ENCODE measurements at places on chromosomes 5 and 9. TPM values are rescaled to one million over a fixed set of nuclear protein-coding genes. Genes with fewer than 3 reads are reported as not detected.

The AJM1 gene
- 4.0 TPM for total RNA-seq

The C9orf153 gene
- 0.98 TPM for total RNA-seq

The MCTP1 gene
- total RNA-seq: 1.3 TPM

The TNC gene
- total RNA-seq: 364 TPM

The TMEM252 gene
- not detected for total RNA-seq

The TBC1D13 gene
- 17.8 TPM for total RNA-seq

The PPIC gene
- total RNA-seq: 77.2 TPM

The ELOVL7 gene
- total RNA-seq: not detected

The LIX1 gene
- total RNA-seq: not detected

The NMRK1 gene
- 25.4 TPM for total RNA-seq

The COL27A1 gene
- total RNA-seq: 12.7 TPM

The ESM1 gene
- 54.3 TPM for total RNA-seq

The KCNIP1 gene
- not detected for total RNA-seq

The LCP2 gene
- not detected for total RNA-seq

The SPOCK1 gene
- 305 TPM for total RNA-seq

The HMGXB3 gene
- 50.7 TPM for total RNA-seq

The ABO gene
- not detected for total RNA-seq

Data from smooth muscle cell of the pulmonary artery (primary cell).